NT2/D1 (cell line): ENCODE measurements at places on chromosomes 7 and 10.

DNA sequence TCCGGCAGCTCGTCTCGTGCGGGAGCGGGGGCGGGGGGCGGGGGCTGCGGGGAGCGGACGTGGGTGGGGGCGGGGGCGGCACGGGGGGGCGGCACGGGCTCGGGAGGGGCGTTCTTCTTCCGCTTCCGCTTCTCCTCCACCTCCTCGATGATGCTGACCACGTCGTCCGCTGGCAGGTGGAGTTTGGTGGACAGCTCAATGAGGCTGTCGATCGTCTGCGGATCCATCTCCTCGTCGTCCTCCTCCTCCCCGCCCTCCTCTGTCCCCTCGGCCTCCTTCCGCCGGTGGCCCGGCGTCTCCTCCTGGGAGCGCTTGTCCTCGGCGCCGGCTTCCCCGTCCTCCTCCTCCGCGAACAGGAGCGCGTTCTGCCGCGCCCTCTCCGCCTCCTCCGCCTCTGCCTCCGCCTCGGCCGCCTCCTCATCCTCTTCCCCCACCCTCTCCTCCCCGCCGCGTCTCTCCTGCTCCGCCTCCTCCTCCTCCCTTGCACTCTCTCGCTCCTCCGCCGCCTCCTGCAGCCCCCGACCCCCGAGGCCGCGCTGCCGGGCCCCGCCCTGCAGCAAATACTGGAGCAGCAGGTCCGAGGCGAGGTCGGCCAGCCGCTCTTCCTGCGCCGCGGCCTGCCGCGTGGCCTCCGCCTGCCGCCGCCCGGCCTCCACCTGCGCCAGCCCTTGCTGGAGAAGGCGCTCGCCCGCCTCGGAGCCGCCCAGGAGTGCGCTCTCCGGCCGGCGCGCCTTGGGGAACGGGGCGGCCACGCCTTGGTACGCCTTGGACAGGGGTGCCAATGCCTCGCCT lies 1.9 kb downstream of the VGF start:
- no peak for DNase-seq

GRCh38 chr10:79390551-79391229 lies 43.4 kb downstream of the PPIF start:
- no peak for DNase-seq

- no peak for DNase-seq
Measured at GRCh38 chr10:78775891-78776290, 292.9 kb upstream of the ZMIZ1 start.

- no peak for DNase-seq
Measured at GRCh38 chr10:78358982-78359381, 325.3 kb downstream of the RPS24 start.

GRCh38 chr7:48088559-48089045 lies 463 bp upstream of the UPP1 start:
- peak; percentile 62 for DNase-seq

- no peak for DNase-seq
Measured at GRCh38 chr10:93352638-93353383, 129.3 kb downstream of the MYOF start.

DNA sequence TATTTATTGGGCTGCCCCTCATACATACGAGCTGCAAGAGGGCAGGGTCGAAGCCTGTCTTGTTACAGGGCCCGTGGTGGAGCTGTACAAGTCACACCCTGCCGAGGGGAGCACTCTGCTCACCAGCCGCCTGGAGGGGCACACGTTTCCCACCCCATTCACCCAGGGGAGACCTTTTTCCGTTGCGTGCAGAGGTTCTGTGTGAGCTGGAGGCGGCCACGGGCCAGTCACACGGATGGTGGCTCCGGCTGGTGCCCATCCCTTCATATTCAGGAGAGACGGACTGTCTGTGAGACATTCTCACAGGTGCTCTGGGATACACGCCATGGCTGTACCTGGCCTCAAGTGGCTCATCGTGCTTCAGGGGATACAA lies 47.9 kb upstream of the FAM20C start:
- DNase-seq, result no peak

DNA sequence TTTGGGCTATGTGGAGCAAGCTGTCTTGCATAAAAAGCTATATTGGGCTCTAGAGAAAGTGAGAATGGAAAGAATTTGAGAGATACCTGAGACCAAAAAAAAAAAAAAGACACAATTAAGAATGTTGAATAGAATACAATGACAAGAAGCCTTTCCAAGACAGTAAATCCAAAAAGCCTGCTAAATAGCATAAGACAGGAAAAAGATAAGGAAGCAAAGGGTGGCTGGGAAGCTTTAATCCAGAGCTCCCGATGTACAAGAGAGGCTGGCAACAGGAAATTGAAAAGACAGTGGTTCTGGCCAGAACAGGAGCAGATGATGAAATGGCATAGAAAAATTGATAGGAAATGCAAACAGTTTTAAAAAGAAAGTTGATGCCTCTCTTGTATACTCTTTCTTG lies 174.9 kb downstream of the CACNA2D1 start:
- DNase-seq, result no peak

GRCh38 chr10:100886091-100886490 lies 26.7 kb upstream of the SLF2 start:
- no peak for DNase-seq

DNA sequence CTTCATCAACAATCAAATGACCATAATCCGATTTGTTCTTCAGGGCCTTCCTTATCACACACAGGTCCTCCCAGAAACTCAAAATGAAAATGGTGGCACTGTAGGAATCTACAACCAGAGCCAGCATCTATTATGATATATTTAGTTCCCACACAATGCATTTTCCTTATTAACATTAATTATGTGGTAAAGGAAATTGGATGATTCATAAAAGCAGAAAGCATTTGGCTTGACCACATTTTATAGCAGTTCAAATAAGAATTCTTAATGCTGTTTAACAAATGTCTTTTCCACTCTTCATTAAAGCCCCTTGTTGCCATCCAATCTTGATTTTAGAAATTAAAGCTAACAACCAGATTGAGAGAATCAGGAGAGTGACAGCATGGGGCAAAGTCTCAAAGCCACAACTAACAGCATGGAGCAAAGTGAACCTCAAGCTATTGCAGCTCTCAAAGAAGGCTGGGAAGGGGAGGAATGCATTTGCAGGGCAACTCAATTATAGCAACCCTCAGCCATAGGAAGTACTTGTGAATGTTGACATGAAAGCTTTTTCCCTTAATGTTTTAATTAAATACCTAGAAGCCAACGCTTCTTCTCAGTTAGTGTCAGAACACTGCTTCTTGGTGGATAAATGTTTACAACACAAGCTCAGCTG lies 549.1 kb downstream of the NXPH1 start:
- no peak for DNase-seq

DNA sequence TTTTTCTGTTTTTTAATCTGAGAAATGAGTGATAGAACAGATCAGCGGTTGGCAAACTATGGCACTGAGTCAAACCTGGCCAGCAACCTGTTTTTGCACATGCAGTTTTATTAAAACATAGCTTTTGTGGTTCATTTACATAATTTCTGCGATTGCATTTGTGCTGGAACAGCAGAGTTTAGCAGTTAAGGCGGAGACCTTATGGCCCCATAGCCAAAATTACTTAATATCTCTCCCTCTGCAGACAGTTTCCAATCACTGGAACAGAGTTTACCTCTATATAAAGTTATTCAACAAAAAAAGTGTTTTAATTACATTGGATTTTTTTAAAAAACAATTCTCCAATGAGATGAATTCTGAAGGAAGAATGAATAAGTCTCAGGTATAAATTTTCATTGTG lies 212.1 kb downstream of the DGKB start:
- no peak for DNase-seq

GRCh38 chr10:126417220-126417825 lies 29.0 kb upstream of the ADAM12 start:
- DNase-seq, result no peak

DNA sequence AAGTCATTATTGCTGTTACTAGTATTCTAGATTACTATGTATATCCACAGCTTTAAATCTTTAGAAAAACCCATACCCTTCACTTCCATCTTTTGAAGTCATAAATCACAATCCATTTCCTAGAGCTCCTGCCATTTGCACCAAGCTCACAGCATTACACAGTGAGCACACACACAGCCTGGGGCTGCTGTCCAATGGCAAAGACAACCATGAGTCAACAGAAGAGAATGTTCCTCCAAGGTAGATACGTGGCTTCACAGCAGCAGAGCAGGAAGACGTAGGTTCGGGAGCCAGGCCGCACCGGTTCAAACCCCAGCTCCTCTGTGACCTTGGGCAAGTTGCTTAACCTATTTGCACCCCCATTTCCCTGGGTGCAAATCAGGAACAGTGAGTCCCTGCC lies 234.6 kb downstream of the DIP2C start:
- DNase-seq, result no peak

- no peak for DNase-seq
Measured at GRCh38 chr10:26721561-26721960, 24.1 kb downstream of the PDSS1 start.

GRCh38 chr10:58341947-58342346 lies 7.1 kb downstream of the UBE2D1 start:
- no peak for DNase-seq

- DNase-seq, result no peak
Measured at GRCh38 chr10:31304291-31304970, 14.6 kb upstream of the ZEB1 start.

- DNase-seq, result no peak
Measured at GRCh38 chr10:111766464-111766863, 417.1 kb downstream of the GPAM start.

GRCh38 chr7:21866731-21867130 lies 79.0 kb downstream of the CDCA7L start:
- DNase-seq, result no peak

DNA sequence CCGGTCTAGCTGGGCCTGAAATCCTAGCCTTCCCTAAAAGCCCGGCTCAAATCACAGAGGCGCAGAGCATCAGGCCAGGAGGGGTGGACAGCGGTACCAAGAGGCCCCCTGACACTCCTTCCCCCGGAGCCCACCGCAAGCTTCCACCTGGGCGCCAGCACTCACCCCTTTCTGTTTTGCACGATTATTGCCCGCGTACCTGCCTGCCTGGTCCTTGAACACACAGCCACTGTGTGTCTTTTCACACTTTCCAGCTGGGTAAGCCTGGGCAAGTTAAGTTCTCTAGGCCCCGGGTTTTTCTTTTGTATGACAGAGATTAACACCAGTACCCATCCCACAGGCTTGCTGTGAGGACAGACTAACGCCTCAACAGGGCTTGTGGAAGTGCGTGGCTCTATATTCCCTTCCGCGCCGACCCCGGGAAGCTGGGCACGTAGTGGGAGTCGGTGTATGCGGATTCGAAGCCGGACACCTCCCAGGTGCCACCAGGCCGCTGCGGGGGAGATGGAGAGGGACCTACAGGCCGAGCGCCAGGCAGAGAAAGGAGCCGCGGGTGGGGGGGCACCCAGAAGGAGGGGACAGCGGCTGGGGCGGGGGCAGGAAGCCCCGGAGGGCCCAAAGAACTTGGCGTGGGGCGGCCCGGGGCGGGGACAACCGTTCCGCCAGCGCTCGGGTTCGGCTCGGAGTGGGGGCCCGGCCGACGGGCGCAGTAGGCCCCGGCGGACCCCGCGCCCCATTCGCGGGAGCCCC lies 792 bp downstream of the ZNF746 start:
- no peak for DNase-seq

DNA sequence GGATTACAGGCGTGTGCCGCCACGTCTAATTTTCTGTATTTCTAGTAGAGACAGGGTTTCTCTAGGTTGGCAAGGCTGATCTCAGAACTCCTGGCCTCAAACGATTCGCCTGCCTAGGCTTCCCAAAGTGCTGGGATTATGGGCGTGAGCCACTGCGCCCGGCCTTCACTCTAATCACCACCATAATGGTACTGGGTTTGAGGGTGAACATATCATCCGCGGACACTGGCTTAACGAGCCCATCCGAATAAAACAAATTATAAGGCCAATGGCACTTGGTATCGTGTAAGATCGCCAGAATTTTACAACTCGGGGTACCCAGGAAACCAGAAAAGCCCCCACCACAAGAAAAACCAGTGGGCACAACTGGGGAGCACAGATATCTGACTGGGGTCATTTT lies 580 bp downstream of the FAM200A start:
- no peak for DNase-seq

GRCh38 chr7:45155941-45156340 lies 1.6 kb upstream of the RAMP3 start:
- DNase-seq, result no peak

DNA sequence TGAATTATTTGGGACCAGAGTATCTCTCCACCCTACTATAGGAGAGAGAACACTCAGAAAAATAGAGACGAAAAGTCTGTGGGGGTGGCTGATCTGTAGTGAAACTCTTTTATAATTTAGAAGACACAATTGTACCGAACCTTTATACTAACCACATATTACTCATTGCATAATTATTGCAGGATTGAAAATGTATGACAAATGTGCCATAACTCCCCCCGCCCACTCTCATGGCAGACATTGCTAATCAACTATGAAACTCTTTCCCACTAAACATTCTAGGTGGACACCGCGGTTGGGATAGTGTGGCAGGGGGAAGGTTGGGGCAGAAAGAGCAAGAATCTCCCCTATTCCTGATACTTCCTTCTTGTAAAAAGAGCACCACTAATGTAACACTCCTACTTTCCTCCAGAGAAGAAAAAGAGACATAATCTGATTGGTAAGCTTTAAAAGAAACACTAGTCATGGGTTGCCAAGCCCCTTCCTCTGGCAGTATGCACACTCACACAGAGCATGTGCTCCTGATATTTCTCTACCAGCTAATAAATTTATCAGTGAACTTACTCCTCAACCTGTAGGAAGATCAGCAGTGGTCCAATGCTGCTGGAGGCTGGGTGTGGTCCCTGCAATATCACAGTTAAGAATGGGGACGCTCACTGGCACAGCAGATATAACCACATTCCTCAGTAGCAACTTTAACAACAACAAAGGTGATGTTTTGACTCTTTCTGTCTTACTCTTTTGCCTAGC lies 18.7 kb upstream of the ARID5B start:
- DNase-seq, result no peak

DNA sequence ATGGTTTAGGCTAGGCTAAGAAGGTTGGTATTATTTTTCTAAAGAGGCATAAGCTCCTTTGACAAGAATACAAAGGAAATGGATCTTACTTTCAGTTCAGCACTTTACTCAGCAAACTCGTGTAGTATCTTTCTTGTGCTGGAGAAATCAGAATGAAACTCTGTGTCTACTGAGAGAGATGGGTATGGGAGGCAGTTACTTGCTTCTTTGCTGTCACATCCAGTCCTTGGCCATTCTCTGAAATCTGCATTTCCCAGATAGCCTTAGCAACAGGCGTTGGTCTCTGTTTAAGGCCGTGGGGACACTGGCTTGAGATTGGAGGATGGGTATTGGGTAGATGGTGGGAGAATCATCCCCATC lies 180.5 kb downstream of the NRP1 start:
- no peak for DNase-seq

- DNase-seq, result no peak
Measured at GRCh38 chr10:13475124-13475523, 53.7 kb downstream of the BEND7 start.

GRCh38 chr10:24438800-24439199 lies 229.9 kb downstream of the KIAA1217 start:
- DNase-seq, result no peak

DNA sequence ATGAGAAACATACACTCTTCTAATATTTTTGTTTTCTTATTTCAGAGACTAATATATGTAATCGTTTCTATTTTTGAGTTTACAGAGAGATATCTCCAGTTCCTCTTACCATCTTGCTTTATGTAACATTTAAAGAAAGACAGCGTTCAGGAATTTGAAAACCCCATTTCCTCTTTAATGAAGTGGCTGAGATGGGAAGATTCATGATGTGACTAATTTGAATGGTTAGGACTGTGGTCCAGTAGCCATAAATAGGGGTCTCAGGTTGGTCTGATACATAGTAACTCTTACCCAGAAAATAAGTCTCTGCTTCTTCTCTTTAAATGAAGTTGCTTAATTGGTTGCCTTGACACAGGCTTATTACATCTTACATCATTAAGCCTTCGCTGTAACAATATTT lies 6.9 kb downstream of the KMT2E start:
- DNase-seq, result no peak

GRCh38 chr10:68594405-68594804 lies 34.3 kb downstream of the TET1 start:
- no peak for DNase-seq
